Epithelial cell of esophagus (primary cell): ENCODE measurements at places on chromosomes 11 and 22.

DNA sequence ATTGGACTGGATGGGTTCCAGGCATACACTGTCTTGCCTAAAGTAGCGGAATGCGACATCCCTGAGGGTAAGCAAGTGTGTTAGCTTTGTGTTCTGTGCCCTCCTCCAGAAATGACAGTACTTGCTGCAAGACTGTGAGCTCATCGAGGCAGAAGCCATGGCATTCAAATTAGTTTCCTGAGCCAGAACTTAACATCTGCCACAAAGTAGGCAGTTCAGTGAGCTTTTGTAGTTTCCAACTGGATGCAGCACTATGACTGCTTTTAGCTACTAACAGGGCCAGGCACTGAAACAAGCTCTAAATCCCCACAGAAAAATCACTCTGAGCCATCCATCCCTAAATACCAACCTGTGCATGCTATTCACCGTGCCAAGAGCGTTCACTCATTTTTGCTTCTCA, 1.2 kb upstream of the FAR1 start:
- DNase-seq = peak; percentile 52

DNA sequence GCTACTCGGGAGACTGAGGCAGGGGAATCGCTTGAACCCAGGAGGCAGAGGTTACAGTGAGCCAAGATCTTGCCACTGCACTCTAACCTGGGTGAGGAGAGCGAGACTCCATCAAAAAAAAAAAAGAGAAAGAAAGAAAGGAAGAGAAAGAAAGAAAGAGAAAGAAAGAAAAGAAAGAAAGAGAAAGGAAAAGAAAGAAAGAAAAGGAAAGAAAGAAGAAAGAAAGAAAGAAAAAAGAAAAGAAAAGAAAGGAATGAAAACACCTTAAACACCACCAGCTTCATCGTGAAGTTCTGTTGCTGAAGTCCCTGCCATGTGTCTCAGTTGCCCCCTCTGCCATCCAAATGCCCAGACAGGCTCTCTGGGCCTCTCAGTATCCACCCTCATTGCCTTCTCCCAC, 9.9 kb upstream of the CXCR5 start:
- DNase-seq = no peak

- DNase-seq = no peak
Observed at GRCh38 chr22:25206998-25207397, 7.3 kb downstream of the CRYBB3 start.

GRCh38 chr22:47275605-47276449, 513.4 kb downstream of the TBC1D22A start:
- DNase-seq = no peak

DNA sequence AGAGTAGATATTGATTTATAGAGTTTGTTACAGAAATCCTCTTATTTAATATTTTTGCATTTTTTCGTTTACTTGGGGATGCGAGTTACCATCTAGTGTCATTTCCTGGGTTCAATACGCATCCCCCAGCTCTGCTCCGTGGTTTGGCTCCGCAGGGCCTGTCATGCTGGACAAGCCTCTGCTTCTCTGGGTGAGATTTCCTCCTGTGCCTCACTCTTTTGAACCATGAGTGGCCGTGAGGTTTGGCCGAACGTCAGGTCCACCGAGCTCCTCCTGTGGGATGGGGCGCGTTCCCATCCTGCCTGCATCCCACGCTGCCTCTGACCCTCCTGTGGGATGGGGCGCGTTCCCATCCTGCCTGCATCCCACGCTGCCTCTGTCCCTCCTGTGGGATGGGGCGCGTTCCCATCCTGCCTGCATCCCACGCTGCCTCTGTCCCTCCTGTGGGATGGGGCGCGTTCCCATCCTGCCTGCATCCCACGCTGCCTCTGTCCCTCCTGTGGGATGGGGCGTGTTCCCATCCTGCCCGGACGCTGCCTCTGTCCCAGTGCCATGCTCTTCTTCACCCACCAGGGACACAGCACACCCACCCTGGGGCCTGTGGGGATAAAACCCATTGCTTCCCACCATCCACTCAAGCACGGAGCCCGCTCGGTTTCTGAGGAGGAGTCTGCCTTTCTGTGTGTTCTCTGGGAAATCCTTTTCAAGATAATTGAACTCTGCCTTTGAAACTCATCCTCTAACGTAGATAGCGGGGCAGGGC, 506.8 kb downstream of the BRD1 start:
- DNase-seq = no peak

DNA sequence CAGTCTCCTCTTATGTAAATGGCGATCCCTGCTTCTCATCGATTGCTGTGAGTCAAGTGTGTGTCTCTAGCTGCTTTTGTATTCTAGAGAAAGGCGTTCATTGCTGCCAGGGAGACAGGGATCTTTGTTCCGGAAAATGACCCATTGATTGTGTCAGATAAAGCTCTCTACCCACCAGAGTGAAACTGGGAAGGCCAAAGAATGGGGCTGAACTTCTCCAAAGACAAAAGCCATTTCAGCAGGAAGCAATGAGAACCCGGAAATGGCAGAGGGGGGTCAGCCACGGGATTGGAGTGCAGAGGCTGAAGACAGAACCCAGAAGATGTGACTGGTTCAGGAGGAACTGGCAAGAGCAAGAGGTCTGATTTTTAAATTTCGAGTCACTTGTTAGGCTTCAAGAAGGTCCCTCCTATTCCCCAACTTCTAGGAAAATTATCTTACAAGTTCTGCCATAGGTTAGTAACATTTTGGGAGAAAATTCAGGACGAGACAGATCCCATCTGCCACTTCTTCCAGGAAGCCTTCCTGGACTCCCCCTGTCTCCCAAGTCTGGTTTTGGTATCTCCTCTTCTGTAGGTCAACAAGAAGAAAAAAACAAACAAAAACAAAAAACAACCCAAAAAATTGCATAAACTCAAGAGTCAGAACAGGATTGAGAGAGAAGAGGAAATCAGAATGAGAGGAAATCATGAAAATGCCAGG, 110.6 kb downstream of the NECTIN1 start:
- DNase-seq = no peak

- DNase-seq = no peak
Observed at GRCh38 chr11:9074338-9075029, 16.9 kb downstream of the SCUBE2 start.

- DNase-seq = peak; percentile 73
Observed at GRCh38 chr11:12787847-12788246, 113.6 kb downstream of the TEAD1 start.

GRCh38 chr11:132490978-132491377, 1041.3 kb downstream of the OPCML start:
- DNase-seq = peak; percentile 73

DNA sequence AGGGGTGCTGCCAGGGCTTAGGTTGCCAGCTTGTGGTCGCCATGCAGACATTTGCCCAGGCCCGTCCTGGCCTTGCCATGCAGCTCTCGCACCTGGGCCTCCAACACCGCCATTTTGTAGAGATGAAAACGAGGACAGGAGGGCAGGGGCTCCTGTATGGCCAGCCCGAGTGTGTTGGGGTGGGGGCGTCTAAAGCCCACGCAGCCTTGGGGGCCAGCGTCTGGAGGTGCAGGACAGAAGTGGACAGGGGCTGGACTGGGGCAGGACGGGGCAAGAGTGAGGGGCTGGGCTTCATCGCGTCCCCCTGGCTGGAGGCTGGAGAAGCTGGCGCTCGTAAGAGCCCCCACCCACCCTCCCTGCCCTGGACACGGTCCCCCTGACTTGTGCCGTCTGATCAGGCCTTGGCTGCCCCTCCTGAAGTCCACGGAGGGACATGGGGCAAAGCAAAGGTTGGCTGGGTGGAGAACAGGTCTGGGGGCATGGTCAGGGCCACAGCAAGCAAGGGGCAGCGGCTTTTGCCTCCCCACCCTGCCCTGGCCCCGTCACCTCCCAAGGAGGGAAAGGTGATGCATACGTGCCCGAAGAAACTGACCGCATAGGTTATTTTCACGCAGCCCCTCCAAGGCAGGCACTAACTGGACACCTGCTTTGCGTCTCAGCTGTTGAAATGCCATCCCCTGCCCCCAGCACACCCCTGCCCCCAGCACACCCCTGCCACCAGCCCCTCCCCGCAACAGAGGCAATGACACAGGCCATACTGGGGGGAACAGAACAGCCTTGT, 815 bp downstream of the TNNT3 start:
- no peak for DNase-seq

- peak; percentile 51 for DNase-seq
Observed at GRCh38 chr22:44312766-44313165, at the start of gene SHISAL1. TSS of gene SHISAL1 (minus strand) at chr22:44312951. CDS start at chr22:44300945, 12,006 bp downstream.

GRCh38 chr11:69167130-69167915, 11.6 kb downstream of the SMIM38 start:
- no peak for DNase-seq

DNA sequence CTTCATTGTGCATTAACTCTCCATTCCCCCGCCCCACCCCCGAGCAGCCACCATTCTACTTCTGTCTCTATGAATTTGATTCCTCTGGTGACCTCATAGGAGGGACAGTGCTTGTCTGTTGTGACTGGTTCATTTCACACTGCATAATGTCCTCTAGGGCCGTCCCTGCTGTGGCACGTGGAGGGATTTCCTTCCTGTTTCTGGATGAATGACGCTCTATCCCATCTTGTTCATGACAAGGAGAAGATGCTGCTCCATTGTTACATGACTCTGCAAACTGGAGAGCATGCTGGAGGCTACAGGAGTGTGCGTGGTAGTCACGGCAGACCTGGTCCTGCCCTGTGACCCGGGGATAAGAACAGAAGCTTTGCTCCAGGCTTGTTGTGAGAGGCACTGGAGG, 61.3 kb downstream of the RTL6 start:
- DNase-seq = no peak
